ENCODE measurements at places on chromosomes 4 and X.

DNA sequence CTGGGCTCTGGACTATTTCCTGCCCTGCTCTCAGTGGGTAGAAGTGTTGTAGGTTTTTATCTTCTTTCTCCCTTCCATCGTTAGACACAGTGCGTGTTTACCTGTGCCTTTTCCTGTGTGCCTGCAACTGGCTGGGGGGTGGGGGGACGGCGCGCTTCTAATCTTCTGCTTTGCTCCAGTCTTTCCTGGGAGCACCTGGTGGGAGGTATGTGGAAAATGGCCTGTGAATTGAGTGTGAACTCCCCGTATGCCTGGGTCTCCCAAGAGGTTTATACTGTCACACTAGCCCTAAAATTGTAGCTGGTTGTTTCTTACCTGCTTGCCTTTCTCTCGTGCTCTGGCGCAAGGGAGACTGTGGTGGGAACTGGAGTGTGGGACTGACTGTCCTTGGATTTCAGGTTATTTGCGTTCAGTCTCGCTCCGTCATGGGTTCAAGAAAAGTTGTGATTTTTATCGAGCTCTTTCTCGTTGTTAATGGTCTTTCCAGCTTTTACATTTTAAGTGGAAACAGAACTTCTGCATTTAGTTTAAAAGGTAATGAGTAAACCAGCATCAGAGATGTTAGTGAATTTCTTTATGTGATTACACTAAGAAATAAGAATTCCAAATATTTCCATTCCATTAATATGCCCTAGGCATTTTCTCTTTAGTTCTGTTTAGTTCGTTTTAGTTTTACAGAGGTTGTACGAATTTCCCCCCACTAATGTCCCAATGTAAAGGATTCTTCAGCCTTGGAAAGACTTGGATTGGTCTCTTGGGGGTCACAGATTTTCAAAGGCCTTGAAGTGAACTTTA, 15.3 kb downstream of the MRPL1 start:
- DNase-seq: no peak

DNA sequence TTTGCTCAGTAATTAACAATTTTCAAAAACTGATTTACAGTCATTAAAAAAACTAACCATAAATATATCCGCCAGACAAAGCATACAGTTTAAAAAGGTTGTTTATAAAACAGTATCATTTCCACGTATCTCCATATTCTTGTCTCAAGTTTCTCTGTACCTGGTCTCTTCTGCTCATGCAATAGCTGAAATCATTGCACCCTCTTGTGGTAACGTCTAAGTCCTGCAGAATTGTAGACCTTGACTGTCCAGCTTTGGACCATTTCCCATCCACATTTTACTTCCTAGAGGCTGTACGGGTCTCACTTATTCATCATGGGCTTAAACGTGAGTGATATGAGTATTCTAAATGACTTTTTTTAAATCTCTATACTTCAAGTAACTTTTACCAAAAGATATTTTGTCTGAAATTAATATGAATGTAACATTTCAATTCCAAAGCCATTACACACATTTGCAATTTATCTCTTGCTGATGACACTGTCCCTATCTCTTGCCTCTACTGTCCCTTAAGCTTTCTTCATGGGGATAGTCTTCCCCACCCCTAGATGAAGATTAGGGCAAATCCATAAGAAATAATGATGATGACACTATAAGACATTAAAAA, 118.5 kb downstream of the BTC start:
- DNase-seq: no peak

DNA sequence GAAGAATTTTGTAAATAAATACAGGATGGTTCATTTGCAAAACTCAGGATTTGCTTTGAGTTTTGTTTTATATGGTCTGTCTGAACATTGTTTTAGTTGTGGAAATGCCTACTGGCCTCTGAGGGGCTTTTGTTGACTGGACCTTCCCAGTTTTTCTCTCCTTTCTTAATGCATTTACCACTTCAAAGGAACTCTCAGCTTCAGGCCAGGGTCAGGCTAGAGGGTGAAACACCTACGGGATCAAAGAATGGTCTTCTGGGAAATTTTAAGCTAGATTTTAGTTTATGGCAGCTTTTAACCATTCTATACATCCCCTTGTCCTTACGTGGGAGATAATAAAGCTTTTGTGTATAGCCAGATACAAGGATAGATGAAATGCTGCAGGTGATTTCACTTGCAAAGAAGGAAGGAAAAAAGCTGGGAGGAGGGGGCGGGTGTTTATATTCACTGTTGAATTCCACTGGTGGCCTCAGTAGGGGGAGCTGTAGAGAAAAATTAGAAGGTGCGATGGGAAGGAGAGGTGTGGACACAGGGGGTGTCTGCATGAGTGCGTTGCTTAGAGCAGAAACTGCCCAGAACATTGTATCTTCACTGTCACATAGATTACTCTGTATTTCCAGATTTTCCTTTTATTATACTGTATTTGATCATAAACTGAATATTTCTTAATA, 151.8 kb downstream of the TSPAN5 start:
- DNase-seq: no peak

DNA sequence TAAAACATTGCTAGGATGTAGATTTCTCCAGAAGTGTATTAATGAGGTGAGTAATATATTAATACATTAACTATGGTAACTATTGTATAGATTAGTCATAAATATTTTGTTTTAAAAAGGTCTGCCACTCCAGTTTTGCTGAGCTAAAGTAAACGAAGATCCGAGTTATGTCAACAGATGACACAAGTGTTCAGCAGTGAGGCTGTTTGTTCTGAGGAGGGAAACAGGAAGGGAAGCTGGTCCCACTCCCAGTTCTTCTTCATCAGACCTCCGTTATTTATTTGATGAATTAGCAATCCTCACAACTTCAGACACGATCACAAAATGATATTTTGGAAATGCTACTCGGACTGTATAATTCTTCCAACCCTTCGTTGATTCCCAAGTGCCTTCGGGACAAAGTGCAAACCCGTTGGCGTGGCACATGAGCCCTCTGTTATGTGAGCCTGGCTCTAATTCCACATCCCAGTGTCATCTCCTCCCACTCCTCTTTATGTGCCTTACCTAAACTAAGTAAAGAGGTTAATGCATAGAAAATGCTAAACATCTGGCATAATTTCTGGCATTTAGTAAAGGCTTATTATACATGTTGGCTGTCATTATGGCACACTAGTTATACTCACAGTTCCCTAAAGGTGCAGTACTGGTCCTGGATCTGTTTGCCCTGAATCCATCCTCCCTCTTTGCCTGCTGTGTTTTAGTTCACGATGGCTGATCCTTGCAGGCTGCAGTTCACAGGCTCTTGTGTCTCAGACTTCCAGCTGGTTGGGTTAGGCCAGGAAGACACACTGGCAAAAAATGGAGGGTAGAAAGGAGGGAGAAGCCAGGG, 190.6 kb upstream of the LNX1 start:
- DNase-seq: no peak

DNA sequence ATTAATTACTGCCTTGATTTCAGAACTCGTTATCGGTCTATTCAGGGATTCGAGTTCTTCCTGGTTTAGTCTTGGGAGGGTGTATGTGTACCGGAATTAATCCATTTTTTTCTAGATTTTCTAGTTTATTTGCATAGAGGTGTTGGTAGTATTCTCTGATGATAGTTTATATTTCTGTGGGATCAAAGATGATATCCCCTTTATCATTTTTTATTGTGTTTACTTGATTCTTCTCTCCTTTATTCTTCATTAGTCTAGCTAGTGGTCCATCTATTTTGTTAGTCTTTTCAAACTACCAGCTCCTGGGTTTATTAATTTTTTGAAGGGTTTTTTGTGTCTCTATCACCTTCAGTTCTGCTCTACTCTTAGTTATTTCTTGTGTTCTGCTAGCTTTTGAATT, 32.1 kb downstream of the CDX4 start:
- DNase-seq: no peak

- DNase-seq: no peak
These were observed 95.4 kb downstream of the LIMCH1 start for GRCh38 chr4:41633321-41633720.

DNA sequence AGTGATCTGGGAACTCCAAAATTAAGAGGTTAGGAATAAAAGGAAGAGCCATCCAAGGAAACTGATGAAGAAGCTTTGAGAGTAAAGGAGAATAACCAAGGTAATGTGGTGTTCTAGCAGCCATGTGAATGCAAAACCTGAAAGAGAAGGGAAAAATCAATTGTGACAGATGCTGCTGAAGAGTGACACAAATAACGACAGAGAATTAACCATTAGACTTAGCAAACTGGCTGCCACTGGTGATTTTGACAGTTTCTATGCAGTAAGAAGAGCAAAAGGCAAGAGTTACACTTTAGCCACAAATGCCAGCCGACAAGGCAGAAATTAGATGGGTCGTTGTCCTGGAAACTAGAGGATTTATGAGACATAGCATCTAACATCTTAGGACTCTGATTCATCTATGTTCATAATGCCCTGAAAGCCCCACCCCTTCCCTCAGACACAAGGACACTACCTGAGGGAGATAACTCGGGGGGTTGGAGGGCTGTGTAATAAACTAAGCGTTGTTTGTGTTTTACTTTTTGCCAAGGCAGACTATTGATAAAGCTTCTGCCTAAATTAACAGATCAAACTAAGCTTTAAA, 13.0 kb upstream of the TMEM144 start:
- DNase-seq: no peak

- DNase-seq: no peak
These were observed 135.4 kb upstream of the OTUD4 start for GRCh38 chr4:145315811-145316225.

DNA sequence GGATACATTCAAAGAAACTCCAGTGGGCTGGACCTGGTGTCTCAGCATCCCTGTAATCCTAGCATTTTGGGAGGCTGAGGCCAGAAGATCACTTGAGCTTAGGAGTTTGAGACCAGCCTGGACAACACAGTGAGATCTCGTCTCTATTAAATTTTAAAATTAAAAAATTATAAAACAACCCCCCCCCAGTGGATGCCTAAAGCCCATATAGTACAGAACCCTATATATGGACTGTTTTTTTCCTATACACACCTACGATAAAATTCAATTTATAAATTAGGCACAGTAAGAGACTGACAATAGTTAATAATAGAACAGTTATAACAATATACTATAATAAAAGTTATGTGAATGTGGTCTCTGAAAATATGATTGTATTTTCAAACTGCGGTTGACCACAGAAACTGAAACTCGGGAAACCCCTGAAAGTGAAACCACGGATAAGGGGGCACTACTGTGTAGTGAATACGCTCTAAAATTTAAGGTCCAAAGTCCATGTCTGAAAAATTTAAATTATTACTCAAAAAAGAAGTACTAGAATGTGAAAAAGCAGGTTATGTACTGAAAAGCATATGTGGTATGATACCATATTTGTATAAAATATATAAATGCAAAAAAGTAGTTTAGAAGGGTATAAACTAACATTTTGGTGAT, 2.0 kb downstream of the SMIM14 start:
- DNase-seq: no peak

- DNase-seq: no peak
These were observed 543.9 kb upstream of the MAGEB2 start for GRCh38 chrX:29671421-29671820.

- no peak for DNase-seq
These were observed 148.0 kb upstream of the JADE1 start for GRCh38 chr4:128661479-128661878.

DNA sequence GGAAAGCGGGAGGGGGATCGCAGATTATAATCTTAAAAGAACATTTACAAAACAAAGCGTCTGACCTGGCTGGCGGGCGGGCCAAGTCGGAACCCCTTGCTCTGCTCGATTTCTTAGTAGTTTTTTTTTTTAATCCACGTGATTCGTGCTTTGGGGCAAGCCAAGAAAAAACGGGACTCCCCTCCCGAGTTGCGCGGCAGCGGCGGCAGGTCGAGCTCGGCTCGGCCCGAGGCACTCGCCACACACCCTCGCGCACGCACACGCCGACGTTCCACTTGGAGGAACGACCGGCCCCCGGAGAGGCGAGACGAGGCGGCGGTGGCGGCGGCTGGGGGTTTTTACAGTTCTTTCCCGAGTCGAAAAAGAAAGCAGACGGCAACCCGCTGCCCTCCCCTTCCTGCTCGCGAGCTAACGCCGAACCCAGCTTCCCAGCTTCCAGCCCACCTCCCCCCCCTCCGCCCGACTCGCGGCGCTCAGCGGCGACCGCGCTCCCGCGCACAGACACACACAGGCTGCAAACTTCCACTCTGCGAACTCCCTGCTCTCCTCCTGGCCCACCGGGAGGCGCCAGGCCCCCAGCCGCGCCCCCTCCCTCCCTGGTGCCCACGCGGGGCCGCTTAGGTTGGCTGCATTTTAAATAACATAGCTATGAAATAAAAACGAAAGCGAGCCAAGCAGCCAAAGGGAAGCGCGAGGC, 1.2 kb downstream of the BCOR start:
- peak; percentile 72 for DNase-seq

DNA sequence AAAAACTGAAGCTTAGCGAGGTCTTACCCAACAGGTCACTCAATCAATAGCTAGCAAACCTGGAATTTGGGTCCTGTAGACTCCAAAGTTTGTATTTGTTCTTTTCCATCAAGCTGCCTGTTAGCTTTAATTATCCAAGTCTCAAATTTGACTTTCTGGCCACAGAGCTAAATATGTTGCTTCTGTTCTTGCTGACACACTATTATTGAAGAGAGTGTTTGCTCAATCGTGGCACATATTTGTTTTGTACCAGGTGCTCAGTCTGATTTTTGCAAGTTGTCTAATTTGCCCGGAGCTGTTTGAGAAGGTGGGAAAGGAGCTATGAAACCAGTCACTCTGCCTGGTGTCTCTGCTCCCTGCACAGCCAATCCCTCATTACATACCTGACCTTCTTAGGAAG, 41.7 kb upstream of the FRMD7 start:
- DNase-seq: no peak

DNA sequence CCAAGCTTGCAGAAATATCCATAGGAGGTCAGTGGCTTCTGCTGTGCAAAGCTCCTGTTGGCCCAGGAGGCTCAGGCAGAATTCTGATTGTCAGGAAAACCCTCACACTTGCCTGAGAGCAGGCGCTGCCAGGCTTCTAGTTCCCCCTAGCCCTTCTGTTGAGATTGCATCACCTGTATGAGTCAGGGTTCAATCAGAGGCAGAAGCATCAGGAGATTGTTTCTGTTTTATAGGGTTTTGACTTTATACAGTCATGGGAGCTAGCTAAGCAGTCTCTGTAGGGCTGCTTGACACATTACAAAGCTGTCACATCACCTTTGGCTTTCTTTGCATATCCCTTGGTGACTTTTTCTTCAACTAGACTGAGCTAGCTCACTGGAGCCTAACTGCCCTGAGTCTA, 27.8 kb downstream of the DIPK2B start:
- no peak for DNase-seq
